C1 segment of cervical spinal cord (tissue), 14 donors: ENCODE measurements at places on chromosomes 7 and 10.

GRCh38 chr7:108370616-108371015 lies 85.6 kb downstream of the NRCAM start:
- no peak for DNase-seq

DNA sequence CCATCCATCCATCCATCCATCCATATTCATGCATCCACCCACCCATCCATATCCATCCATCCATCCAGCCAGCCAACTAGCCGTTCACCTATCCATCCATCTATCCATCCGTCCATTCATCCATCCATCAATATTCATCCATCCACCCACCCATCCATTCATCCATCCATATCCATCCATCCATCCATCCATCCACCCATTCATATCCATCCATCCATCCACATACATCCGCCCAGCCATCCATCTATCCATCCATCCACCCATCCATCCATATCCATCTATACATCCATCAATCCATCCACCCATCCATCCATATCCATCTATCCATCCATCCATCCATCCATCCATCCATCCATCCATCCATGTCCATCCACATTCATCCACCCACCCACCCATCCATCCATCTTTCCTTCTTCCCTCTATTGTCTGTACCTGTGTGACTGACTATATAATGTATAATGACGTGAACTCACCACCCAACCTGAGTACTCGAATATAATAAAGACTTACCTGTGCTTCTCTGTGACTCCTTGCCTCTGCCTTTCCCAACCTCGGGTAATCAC lies 2.5 kb downstream of the INMT start:
- no peak for DNase-seq

GRCh38 chr7:75072981-75073283 lies 670 bp downstream of the RCC1L start:
- DNase-seq = no peak

- peak; percentile 2 for DNase-seq
Observed at GRCh38 chr10:76939933-76940468, 697.6 kb downstream of the KCNMA1 start.

GRCh38 chr7:30028749-30029635 lies 780 bp downstream of the PLEKHA8 start:
- DNase-seq = peak; percentile 69

DNA sequence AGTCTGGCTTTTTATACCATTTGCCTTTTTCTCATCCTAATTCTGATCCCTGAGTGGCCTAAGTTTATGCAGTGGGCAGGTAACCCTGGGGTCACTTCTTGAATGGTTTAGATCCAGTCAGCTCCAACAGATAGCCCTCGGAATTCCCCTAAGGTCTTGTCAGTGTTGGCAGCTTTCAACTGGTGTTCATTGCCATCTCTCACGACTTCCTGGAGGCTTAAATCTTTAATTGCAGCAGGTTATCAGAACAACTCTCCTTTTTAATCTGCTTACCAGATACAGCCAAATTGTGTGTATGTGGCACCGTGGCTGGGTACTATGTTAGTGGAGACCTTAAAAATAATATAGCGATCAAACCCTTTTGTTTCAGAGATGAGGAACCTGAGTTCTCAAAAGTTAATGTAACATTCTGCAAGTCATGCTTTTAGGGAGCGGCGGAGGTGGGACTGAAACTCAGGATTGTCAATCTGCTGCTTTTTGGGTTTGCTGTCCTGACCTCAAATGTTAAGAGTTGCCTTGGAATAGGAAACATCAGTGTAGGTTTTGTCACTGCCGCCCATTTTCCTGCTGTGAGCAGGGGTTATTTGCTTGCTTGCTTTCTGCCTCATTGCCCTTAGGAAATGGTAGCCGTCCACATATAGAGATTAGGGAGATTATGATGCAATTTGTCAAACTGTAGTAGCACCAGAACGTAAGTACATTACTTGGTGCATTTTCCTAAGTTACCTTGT lies 818 bp downstream of the DLD start:
- no peak for DNase-seq

DNA sequence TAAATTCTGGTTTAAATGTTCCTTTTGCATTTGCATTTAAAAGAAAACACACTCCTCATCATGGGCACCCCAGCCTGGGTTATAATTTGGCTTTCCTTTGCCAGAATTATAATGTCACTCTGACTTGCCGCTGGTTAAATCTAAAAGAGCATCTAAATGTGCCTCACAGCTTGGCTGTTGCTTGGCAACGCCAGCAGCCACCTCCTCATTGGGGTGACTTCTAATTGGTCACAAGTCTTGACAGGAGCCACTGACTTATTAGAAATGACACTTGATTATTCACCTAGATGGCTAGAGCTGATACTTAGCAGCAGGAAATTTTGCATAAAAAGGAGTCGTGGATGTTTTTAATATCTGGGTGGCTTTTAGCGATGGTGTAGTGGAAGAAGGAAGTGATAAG lies 114.3 kb downstream of the TBXAS1 start:
- no peak for DNase-seq

GRCh38 chr7:157834501-157835163 lies 497.8 kb downstream of the DNAJB6 start:
- no peak for DNase-seq

- DNase-seq = no peak
Observed at GRCh38 chr7:47413526-47414341, 168.2 kb downstream of the TNS3 start.

DNA sequence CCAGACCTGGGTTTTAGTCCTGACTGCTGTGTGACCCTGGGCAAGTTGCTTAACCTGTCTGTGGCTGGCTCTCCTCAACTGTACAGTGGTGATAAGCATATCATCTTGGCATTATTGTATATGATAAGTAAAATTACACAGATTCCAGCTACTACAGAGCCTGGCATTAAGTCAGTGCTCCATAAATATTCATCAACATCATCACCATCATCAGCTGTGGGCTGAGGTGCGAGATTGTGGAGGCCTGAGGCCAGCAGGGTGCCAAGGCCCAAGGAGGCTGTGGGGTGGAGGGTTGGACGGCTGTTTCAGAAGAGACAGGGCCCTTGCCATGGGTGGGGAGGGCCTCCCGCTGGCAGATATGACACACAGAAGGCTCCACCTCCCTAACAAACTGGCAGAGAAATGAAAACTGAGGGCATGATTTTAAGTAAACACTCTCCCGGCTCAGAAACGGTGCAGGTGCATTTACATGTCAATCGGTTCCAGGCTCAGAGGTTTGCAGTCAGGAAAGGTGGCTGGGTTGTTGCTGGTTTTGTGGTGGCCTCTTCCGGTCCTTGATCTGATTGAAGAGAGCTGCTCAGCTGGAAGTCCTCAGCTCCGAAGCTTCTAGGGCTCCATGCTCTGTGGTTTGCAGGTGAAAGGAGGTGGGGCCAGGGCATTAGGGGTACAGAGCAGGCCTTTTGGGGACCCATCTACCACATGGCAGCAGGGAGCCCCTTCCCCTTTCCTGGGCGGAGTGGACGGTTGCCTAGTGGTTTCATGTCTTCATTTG lies 10.2 kb downstream of the CRYGN start:
- no peak for DNase-seq

DNA sequence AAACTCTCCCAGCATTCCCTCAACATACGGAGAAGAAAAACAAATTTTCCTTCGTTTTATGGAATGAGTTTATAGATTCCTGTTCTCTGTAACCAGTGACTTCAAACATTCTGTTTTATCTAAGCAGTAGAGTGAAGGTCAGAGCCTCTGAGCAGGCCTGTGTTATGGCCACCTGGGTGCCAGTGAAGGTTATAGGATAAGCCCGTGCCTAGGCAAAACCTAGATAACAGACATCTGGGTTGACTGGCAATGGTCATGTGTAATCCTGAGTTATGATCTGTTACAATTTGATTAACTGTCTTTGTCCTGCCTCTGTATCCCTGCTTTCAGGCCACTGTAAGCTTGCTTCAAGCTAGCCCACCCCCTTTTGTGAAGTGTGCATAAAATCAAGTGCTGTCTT lies 8.3 kb downstream of the LSM5 start:
- no peak for DNase-seq

GRCh38 chr7:157786375-157787274 lies 449.8 kb downstream of the DNAJB6 start:
- no peak for DNase-seq

DNA sequence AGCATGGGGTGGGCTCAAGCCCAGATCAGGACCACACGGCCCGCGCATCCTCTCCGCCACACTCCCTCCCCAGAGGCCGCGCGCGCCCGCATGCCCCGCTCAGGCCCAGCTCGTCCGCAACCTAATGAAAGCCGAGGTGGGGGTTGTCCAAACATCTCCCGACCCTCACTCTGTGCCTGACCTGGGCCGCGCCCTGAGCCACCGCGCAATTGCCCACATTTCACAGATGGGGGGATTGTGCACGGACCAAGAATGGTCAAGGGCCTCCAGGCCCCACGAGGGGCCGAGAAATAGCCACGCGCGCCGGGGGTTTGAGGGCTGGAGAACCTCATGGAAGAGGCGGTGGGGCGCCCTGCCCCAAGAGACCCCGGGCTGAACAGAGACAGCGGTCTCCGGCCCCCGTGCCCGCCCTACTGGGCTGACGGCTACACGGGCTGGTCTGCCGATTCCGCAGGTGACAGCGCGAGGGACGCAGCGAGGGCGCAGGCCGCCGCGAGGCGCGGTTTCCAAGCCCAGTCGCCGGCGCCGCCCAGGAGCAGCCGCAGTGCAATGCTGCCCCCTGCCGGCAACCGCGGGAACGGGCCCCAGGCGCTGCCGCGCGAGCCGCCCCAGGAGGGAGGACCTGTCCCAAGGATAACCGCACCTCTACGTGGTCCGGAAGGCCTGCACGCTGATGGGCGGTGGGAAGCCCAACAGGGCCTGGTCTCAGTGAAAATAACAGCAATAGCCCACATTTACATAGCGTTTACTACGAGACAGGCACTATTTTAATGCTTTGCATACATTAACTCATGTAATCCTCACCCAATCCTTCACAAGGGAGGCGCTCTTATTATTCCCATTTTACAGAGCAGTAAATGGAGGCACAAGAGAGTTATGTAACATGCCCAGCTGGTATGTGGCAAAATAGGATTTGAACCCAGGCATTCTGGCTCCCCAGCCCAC lies 10.5 kb upstream of the GRID1 start:
- DNase-seq = peak; percentile 86

DNA sequence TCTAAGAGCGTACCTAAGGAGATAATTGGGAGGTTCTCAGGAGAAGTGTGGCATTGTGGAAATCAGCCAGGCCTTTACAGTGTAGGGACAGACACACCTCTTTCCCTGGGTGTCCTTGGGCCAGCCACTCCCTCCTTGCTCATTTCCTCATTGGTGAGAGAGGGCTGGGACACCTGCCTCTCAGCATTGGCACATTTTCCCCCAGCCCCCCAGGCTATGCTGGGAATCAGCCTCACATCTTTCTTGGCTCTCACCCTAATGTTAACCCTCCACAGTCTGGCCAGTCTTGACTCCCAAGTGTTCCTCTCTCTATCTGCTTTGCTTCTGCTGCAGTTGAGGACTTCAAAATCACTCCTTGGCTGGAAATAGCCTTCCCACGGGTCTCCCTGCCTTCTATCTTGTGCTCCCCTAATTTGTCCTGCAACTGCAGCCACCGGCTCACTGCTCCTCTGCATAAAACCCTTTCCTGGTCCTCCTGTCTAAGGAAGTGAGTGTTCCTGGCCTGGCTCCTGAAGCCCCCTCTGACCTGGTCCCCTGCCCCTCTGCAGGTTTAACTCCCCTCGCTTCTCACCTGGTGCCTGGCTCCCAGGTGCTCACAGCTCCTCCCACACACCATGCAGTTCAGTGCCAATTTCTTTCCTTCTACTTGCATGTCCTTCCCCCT lies 15.8 kb downstream of the TBXAS1 start:
- DNase-seq = no peak

DNA sequence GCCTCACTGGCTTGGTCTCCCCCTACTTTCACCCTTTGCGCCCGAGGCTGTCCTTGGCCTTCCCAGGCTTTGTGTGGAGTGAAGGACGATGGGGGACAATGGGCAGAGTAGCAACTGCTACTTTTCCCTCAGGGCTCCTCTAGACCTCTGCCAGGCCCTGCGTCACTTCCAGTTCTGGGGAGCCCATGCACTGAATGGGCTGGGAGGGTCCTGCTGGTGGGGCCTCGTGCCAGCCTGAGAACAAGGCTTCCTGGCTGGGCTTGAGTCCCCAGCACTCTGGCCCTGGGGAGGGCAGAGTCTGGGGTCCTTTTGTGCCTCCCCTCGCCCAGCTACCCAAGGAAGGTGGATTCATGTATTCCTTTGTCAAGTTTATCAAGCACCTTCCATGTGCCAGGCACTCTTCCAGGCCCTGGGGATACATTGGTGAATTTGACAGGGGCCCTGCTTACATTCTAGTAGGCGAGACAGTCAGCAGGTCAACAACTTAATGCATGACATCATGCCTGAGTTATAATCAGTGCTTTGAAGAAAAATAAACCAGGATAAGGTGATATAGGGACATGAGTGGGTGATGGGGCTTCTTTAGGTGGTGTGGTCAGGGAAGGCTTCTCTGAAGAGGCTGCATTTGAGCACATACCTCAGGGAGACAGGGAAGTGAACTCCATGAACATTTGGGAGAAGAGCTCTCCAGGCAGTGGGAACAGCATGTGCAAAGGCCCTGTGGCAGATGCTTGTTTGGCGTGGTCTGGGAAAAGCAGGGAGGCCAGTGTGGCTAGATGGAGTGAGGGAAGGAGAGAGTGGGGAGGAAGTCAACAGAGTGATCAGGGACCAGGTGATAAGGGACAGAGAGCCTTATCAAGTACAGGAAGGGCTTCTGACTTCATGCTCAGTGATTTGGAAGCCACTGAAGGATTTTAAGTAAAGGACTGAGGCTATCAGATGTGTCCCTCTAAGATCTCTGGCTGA lies 14.1 kb downstream of the ZMIZ1 start:
- DNase-seq = no peak

GRCh38 chr10:110756876-110757275 lies 112.7 kb downstream of the RBM20 start:
- no peak for DNase-seq

DNA sequence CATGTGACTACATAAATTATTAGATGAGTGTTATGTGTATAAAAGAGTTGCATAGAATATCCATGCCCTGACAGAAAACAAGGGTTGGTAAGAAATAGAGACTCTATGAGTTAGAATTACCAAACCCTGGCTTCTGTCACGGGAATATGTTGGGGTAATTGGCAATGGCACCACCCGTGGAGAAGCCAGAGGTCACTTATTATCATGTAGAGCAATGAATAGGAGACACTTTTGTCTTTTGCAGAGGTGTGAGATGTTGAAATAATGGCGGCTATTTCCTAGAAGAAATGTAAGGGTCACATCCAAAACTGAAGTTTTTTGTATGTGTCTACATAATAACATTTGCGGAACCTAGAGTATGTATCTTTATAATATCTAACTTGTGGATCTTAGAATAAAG lies 35.3 kb downstream of the ABCB5 start:
- DNase-seq = no peak

DNA sequence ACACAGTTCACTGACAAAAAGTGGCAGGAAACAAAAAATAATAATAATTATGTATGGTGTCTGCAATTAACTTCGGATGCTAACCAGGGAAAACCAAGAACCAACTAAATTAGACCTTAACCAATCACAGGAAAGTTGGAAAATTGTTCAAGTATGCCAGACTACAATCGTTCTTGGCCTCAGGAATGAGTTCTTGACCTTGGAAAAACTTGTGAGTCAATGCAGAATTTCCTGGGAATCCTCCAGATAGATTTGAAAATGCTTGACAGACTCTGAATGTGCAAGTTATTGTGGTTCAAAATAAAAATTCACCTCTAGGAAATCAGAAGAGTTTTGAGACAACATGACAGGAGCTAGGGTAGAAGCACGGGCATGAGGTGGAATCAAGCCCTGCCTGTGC lies 171.5 kb downstream of the C7orf25 start:
- DNase-seq = no peak

GRCh38 chr10:71436268-71437125 lies 39.8 kb downstream of the CDH23 start:
- DNase-seq = no peak

GRCh38 chr7:18402488-18403183 lies 92.9 kb upstream of the HDAC9 start:
- DNase-seq = no peak
